DMS 273 treated with DMSO at 0.1 percent for 48 hours (cell line): ENCODE measurements at places on chromosomes 11 and 22.
A peak's percentile ranks its signal among the peaks of the same experiment; 100 is the strongest.

GRCh38 chr22:42889304-42889703, 32.2 kb upstream of the ARFGAP3 start:
- no peak for DNase-seq

- DNase-seq: no peak
Observed at GRCh38 chr11:32561835-32562234, 21.8 kb upstream of the EIF3M start.

GRCh38 chr11:79461666-79462645, 21.1 kb upstream of the TENM4 start:
- DNase-seq: no peak

- no peak for DNase-seq
Observed at GRCh38 chr11:86099874-86100273, 31.0 kb upstream of the PICALM start.

DNA sequence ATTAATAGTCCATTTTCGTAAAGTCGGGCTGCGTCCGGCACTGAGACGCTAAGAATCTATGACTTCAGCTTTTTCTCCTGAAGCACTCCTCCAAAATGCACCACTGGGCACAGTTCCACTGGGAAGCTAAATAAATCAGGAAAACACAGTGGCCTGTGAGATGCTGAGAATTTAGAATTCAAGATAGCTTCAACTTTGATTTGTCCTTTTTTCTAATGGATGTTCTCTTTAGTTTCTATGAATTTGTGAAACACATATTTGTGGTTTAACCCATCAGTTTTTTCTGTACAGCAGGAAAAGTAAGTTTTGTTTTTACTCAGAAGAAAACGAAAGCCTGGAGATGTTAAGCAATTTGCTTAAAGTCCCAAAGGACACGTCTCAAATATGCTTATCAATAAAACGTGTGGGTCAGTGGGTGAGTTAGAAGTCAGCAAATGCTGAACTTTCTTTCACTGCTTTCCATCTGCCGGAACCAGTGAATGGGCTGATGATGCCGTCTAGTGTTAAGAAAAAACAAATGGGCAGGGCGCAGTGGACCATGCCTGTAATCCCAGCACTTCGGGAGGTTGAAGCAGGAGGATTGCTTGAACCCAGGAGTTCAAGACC, 40.7 kb upstream of the CLMP start:
- DNase-seq: no peak

- DNase-seq: no peak
Observed at GRCh38 chr11:114059278-114059983, at the start of gene ZBTB16. TSS of gene ZBTB16 (plus strand) at chr11:114059711. CDS start at chr11:114063301, 3,590 bp downstream.

- DNase-seq: peak; percentile 71
Observed at GRCh38 chr11:123054301-123055065, 7.5 kb downstream of the HSPA8 start.

- DNase-seq: no peak
Observed at GRCh38 chr11:15901054-15901453, 455.3 kb downstream of the SOX6 start.

- no peak for DNase-seq
Observed at GRCh38 chr22:39655004-39655579, 84.5 kb downstream of the CACNA1I start.
